ENCODE measurements at places on chromosomes 2 and 18.

GRCh38 chr2:200450288-200450687 lies 59.6 kb downstream of the KCTD18 start:
- no peak for DNase-seq

DNA sequence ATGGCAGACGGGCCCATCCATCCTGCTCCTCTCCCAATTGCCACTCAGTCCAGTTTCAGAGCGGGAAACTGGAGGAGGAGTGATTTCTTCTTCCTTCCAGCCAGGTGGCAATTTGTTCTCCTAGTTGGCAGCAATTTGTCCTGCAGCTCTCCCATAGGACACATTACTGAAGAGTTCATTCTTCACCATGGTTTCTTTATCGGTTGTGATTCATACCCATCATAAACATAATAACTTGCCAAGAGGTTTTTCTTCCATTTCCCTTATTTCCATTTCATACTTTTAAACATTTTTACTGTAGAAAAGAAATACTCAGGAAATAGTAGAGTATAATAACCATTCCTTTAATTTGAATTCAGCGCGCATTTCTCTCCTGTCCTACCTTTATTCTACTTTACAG lies 377.9 kb upstream of the RAB12 start:
- no peak for DNase-seq

DNA sequence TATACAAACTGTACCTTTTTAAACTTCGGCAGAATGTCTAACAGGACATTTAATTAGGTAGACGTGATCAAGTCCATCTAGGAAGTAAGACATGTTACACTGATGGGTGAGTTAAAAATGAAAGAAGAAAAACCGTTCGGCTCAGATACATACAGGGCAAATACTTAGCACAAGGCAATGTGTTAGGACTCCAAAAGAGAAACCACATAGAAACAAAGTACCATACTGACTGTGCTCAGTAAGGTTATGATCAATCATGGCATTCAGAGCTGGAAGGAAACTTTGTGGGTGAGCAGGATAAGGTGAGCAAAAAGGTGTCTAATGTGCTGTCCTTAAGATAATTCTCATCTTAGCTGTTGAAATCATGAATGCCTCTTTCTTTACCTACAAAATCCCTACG lies 211.9 kb downstream of the STK39 start:
- no peak for DNase-seq

DNA sequence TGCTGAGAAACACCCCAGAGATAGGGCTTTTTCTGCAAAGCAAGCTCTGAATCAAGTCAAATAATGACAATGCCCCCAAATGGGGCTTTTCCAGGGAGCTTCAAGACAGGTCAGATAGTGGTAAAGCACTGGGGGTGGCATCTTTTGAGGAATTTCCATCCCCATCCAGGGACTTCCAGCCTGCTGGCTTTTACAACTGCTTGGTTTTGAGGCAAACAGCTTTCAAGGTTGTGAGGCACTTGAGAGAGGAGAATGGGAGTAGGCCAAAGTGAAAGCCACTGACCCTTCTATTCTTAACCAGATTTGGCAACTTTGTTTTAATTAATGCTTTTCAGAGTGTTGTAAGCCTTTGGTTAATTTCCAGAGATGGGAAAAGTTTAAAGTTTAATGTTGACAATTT lies 762.0 kb upstream of the POU3F3 start:
- no peak for DNase-seq

GRCh38 chr2:201223089-201224073 lies 37.0 kb upstream of the CASP8 start:
- DNase-seq, result no peak

DNA sequence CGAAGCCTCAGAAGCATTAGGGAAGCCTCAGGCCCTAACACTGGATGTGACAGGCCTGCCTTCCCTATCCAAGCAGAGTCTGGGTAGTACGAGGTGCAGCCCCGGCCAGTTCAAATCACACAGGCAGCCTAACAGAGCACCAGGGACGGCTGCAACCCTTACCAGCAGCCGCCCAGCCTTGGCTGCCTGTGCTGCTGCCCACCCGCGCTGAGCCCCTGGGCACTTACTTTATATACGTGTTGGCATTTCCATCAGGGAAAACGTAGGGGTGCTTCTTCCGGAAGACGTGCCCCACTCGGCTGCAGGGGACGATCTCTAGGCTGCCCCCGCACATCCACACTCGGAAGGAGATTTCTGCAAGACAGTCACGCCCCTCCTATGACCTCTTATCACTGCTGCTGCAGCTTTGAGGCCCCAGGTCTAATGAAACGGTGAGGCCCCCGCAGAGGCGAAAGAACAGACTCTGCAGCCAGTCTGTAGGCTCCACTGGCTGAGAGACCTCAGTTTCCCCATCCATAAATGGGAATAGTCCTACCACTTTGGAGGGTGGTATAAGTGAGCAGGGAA lies 124.7 kb upstream of the CAPN13 start:
- no peak for DNase-seq

DNA sequence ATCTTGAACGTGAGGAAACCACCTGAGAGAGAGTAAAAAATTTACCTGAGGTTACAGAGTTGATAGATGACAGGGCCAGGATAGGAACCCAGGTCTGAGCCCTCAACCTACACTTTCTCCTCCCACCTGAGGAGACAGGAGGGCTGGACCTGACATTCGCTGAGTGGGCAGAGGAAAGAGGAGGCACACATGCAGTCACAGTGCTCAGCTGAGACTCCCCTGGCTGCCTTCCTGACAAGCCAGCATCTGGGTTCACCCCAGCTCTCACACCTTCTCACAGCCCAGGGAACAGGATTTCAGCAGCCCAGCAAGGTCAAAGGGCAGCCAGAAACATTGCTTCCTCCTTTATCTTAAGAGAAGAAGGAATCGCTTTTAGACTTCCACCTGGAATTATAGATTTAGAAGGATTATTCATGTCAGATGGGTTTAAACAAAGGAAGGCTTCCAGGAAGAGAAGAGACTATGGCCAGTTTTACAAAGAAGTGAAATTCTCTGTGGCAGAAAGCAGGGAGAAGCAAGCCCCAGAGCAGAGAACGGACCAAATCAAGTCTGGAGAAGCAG lies 18.1 kb upstream of the PKDCC start:
- no peak for DNase-seq

GRCh38 chr2:234679741-234680687 lies 183.1 kb upstream of the ARL4C start:
- DNase-seq, result no peak
